Heart left ventricle (tissue), 16 donors: ENCODE measurements at places on chromosomes 12 and 14. TPM values are rescaled to one million over a fixed set of nuclear protein-coding genes. Genes with fewer than 3 reads are reported as not detected.

The INSM2 gene
- not detected for total RNA-seq

- H3K27me3 ChIP-seq = peaks cover 24% of the 10 kb centered on the region
- H3K27ac ChIP-seq = no peak overlapping the region
- H3K36me3 ChIP-seq = no peaks in the 10 kb centered on the region
- no peak overlapping the region for H3K4me3 ChIP-seq
- DNase-seq = no peak
Measured at GRCh38 chr12:5262450-5262849, 169.5 kb upstream of the NTF3 start.

DNA sequence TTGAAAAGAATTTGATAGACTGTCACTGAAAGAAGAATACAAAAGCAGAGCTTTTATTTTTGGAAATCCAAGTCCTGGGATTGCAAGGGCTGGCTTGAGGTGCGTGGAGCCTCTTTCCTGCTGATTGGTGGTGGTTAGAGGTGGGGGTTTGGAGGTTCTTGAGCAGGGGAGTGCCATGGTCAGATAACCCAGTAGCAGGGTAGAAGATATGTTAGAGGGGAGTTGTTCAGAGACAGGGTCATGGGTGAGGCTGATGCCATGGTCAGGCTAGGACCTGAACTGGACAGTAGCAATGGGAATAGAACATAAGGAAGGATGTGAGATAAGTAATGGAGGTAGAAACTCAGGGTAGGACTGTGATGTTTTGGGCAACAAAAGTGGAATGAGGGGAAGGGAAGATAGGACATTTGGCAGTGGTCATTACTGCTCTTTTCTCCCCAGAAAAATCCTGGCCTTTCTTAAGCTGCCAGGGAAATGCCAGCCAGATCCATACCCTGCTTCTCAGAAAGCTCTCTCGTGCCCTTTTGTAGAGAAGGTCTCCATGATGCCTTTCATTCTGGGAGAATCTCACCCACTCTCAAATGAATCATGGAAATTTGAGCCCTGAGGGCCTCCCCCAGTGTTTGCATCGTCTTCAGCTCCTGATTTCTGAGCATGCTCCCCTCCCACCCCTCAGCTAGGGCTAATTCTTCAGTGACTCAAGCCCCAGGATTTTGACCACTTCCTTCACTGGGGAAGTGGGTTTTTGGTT lies 9.5 kb downstream of the EMP1 start:
- H3K4me3 ChIP-seq = no peak overlapping the region
- no peak for DNase-seq
- peaks cover 3% of the 10 kb centered on the region for H3K36me3 ChIP-seq

The PZP gene
- total RNA-seq = 0.88 TPM

GRCh38 chr12:68359674-68360073 lies 27.5 kb upstream of the MDM1 start:
- H3K27ac ChIP-seq = no peak overlapping the region
- DNase-seq = no peak
- H3K4me1 ChIP-seq = no peaks in the 10 kb centered on the region
- no peaks in the 10 kb centered on the region for H3K27me3 ChIP-seq

GRCh38 chr12:56375598-56376434 lies 13.2 kb upstream of the APOF start:
- no peaks in the 10 kb centered on the region for H3K36me3 ChIP-seq
- H3K4me3 ChIP-seq = no peak overlapping the region
- no peaks in the 10 kb centered on the region for H3K4me1 ChIP-seq
- no peaks in the 10 kb centered on the region for H3K27me3 ChIP-seq

DNA sequence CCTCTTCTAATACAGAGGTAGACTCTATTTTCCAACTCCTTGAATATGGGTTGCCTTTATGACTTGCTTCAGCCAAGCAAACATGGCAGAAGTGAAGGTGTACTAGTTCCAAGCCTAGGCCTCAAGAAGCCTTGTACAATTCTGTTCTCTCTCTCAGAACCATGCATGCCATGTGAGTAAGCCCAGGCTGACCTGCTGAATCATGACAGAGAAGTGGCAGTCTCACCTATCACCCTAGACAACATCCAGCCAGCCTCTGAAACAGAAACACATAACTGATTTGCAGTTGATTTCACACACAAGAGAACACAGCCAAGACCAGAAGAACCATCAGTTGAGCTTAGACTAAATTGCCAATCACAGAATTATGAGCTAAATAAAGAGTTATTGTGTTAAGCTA lies 157.2 kb downstream of the GARIN6 start:
- H3K27me3 ChIP-seq = no peaks in the 10 kb centered on the region
- no peak overlapping the region for H3K4me3 ChIP-seq
- no peak overlapping the region for H3K27ac ChIP-seq
- H3K4me1 ChIP-seq = no peaks in the 10 kb centered on the region

DNA sequence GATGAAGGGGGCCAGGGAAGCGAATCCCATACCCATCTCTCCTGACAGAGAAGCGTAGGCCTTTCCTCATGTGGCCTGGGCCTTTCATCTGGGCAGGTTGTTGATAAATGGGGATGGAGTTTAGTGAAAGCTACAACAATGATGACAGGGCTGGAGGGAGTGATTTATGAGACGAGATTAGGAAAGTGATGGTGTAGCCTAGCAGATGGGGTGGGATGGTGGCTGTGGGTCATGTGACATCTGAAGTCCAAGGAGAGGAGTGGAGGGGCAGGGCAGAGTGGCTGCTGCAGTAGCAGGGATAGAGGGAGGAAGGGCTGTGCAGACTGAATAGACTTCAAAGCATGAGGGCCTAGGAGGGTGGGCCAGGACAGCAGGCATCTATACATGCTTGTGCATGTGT lies 85.5 kb downstream of the ADCK1 start:
- H3K27ac ChIP-seq = no peak overlapping the region
- H3K27me3 ChIP-seq = no peaks in the 10 kb centered on the region
- DNase-seq = no peak
- no peaks in the 10 kb centered on the region for H3K4me1 ChIP-seq
- H3K36me3 ChIP-seq = peaks cover 16% of the 10 kb centered on the region

- peaks cover 36% of the 10 kb centered on the region for H3K4me1 ChIP-seq
- DNase-seq = no peak
- peaks cover 20% of the 10 kb centered on the region for H3K36me3 ChIP-seq
- no peak overlapping the region for H3K4me3 ChIP-seq
- H3K27me3 ChIP-seq = no peaks in the 10 kb centered on the region
Measured at GRCh38 chr14:23097786-23098185, 2.5 kb downstream of the C14orf119 start.

- no peaks in the 10 kb centered on the region for H3K27me3 ChIP-seq
- H3K36me3 ChIP-seq = no peaks in the 10 kb centered on the region
- H3K4me1 ChIP-seq = peaks cover 48% of the 10 kb centered on the region
Measured at GRCh38 chr12:45278447-45278846, 62.6 kb downstream of the ANO6 start.

The SERPINA9 gene
- not detected for total RNA-seq

DNA sequence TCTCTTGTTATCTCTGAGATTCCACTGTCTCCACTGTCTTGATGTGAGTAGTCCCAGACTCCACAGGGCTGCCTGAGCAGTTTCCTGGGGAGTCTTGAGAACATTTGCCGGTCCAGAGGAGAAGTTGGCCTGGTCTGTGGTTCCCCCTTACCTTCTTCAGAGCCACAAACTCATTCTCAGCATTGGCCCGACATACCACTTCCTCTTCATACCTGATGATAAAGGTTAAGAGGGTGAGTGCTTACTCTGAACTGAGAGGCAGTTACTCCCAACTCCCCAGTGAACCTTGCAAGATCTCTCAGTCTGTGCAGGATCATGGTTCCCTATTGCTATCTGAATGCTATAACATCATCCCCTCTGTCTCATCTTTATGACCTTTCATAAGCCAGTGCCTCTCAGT lies 2.6 kb downstream of the KRT84 start:
- no peaks in the 10 kb centered on the region for H3K4me1 ChIP-seq
- no peaks in the 10 kb centered on the region for H3K36me3 ChIP-seq
- no peaks in the 10 kb centered on the region for H3K27me3 ChIP-seq
- no peak overlapping the region for H3K4me3 ChIP-seq
- no peak for DNase-seq

DNA sequence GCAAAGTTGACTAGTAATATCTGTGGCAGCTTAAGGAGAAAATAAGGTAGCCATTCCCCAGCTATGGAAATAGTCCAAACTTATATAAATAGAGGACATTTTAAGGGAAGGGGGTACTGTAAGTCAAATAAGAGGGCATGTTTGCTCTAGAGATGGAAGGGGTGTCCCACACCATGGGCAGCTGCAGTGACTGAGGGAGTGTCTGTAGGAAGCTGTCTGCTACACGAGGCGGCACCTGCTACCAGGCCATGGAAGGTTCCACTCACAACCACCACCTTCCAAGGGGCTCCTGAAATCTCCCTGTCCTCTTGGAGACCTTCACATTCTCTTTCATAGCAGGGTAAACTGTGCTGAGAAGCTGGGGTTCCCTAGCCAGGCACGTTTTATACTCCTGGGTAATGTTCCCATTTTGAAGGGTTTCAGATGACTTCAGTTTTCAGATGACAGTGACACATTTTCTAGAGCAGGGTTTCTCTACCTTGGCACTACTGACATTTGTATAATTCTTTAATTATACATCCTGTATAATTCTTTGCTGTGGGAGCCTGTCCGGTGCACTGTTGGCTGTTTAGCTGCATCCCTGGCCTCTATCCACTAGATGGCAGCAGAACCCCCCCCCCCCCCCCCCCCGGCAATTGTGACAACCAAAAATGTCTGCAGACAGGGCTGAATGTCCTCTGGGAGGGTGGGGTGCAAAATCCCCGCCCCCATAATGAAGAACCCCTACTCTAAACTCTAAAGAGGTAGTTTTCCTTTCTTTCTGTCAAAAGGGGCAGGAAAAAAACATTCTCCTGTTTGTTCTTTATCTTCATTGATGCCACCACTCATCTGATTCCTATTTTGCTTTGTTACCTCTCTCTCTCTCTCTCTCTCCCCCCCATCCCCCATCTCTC lies 11.6 kb upstream of the SMCO2 start:
- H3K27ac ChIP-seq = no peak overlapping the region
- H3K36me3 ChIP-seq = no peaks in the 10 kb centered on the region
- H3K27me3 ChIP-seq = no peaks in the 10 kb centered on the region
- no peak overlapping the region for H3K4me3 ChIP-seq
- no peak for DNase-seq

DNA sequence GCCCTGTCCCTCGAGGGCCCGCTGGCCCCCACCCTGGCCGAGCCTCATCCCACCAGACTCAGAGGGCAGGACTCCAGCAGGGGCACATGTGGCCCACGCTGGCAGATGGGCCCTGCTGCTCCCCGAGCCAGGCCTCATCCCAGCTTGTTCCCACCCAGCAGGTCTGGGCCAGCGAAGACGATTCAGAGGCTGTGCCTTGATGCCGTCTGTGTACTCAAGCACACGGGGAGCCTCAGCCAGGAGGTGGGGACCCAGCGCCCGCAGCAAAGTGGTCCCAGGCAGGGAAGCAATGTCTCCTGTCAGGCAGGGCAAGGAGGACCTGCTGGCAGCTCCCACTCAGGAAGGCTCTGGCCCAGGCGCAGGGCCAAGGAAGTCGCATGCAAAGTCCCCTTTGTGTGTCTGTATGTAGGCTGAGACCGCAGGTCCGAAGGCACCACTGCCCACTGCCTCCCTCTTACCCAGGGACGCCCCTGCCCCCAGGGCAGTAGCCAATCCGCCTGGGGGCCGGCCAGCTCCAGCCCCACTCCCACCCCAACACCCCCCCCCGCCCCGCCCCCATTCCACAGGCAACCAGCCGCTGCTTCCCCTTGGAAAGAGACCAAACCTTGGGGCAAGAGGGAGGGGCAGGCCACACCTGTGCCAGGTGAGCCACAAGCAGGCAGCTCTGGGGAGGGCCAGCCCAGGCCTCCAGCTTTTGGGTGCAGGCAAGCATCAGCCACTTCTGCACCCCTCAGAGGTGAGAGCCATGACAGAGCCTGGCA lies 9.4 kb downstream of the DEGS2 start:
- no peak overlapping the region for H3K27ac ChIP-seq
- no peak overlapping the region for H3K4me3 ChIP-seq
- no peak for DNase-seq
- H3K4me1 ChIP-seq = peaks cover under 1% of the 10 kb centered on the region
- H3K36me3 ChIP-seq = no peaks in the 10 kb centered on the region
- H3K27me3 ChIP-seq = peaks cover 8% of the 10 kb centered on the region

The TM7SF3 gene
- 35.4 TPM for total RNA-seq

DNA sequence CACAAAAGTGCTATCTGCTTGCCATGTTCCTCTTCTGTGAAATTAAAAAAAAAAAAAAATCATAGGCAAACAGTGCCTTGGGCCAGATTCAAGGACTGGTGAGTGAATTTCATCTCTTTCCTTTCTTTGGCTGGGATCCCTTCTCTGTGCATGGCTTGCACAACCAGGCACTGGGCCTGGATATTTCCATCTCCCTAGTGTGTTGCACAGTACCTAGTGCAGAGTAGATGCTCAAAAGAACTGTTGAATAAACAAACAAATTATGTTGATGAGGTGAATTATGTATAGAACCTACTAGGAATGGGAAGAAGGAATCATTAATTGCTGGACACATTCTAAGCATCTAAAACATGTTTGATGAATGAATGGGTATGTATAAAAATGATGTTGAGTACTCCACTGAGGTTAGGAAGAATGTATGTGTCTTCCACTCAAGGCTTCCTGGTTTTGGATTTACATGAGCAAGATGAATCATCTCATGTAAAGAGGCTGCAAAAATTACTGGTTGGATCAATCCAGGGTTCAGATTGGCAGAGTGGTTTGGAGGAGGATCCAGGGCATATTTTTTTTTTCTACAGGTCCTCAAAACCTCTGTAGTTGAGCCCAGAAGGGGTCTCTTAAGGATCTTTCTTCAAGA lies 93.2 kb downstream of the EMP1 start:
- no peaks in the 10 kb centered on the region for H3K36me3 ChIP-seq
- H3K27ac ChIP-seq = no peak overlapping the region
- no peaks in the 10 kb centered on the region for H3K4me1 ChIP-seq
- H3K4me3 ChIP-seq = no peak overlapping the region
- no peak for DNase-seq
- H3K27me3 ChIP-seq = no peaks in the 10 kb centered on the region

The SMIM41 gene
- 0.32 TPM for total RNA-seq

DNA sequence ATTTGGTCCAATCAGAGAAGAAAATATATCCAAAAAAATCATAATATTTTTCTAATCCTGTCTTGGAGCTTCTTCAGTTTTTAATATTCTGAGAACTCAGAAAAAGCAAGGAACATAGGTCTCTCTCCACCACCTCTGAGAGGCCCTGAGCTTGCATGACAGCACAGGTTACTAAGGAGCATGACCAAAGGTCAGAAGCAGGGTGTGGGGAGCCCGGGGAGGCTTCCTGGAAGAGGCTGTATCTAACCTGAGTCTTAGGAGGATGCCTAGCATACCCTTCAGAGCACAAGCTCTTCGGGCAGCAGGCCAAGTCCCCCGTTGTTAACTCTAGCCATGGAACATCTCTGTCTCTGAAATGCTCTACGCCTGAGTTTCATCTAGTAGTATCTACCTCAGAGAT lies 15.7 kb upstream of the STON2 start:
- H3K4me3 ChIP-seq = no peak overlapping the region
- no peak overlapping the region for H3K27ac ChIP-seq
- no peaks in the 10 kb centered on the region for H3K27me3 ChIP-seq
- DNase-seq = no peak

- H3K4me1 ChIP-seq = no peaks in the 10 kb centered on the region
- peaks cover 87% of the 10 kb centered on the region for H3K36me3 ChIP-seq
- no peak for DNase-seq
- no peak overlapping the region for H3K27ac ChIP-seq
- H3K27me3 ChIP-seq = no peaks in the 10 kb centered on the region
Measured at GRCh38 chr12:105212438-105212837, 23.5 kb downstream of the APPL2 start.

GRCh38 chr12:11798006-11798708 lies 148.7 kb downstream of the ETV6 start:
- H3K36me3 ChIP-seq = no peaks in the 10 kb centered on the region
- DNase-seq = no peak
- H3K4me3 ChIP-seq = no peak overlapping the region
- no peak overlapping the region for H3K27ac ChIP-seq

- no peak overlapping the region for H3K4me3 ChIP-seq
- H3K4me1 ChIP-seq = peaks cover 6% of the 10 kb centered on the region
- peak overlapping the region; percentile 62 for H3K27ac ChIP-seq
- H3K36me3 ChIP-seq = peaks cover 6% of the 10 kb centered on the region
- no peaks in the 10 kb centered on the region for H3K27me3 ChIP-seq
Measured at GRCh38 chr14:74898694-74899093, 17.0 kb downstream of the DLST start.

The NANOG gene
- not detected for total RNA-seq
